ENCODE measurements at places on chromosomes 13 and 19. TPM values are rescaled to one million over a fixed set of nuclear protein-coding genes. Genes with fewer than 3 reads are reported as not detected.

DNA sequence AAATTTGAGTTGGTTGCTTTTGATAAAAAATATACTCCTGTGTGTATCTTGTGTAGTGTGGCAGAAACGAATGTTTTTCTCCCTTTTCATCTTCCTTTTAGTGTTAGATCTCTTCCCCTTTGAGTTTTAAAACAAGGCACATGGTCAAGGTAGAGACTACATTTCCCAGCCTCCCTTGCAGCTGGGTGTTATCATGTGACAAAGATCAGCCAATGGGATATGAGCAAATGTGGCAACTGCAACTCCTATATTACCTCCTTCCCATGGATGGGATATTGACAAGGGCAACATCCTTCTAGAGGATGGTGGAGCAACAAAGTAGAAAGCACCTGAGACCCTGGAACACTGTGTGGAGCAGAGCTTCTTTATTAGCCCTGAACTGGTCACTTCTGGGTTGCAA lies 42.4 kb downstream of the ADGRE3 start:
- no peaks in the 10 kb centered on the region for H3K4me1 ChIP-seq
- H3K36me3 ChIP-seq: peaks cover 3% of the 10 kb centered on the region
- H3K27ac ChIP-seq: no peak overlapping the region
- H3K4me3 ChIP-seq: no peak overlapping the region

DNA sequence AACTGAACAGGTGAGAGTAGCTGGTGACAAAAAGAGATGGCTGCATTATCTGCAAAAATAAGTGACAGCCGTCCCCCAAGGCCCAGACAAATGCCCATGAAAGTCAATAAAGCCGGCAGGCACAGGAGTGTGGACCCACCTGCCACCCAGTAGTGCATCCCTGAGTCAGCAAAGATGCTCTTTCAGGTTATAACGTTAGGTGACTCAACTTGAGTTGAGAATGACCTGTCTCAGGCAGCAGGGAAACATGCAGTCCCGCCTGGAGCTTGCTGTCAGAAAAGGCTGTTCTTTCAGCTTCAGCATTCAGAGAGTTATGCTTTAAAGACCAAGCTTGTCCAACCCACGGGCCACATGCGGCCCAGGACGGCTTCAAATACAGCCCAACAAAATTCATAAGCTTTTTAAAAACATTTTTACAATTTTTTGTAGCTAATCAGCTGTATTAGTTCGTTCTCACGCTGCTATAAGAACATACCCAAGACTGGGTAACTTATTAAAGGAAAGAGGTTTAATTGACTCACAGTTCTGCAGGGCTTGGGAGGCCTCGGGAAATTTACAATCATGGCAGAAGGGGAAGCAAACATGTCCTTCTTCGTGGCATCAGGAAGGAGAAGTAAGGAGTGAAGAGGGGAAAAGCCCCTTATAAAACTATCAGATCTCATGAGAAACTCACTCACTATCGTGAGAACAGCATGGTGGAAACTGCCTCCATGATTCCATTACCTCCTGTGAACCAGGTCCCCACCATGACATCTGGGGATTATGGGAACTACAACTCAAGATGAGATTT lies 110.4 kb downstream of the RAB20 start:
- H3K27ac ChIP-seq: no peak overlapping the region
- H3K36me3 ChIP-seq: peaks cover 8% of the 10 kb centered on the region
- peaks cover 1% of the 10 kb centered on the region for H3K4me1 ChIP-seq
- no peaks in the 10 kb centered on the region for H3K27me3 ChIP-seq
- H3K4me3 ChIP-seq: no peak overlapping the region
- no peak for DNase-seq

- peak overlapping the region; percentile 63 for H3K4me3 ChIP-seq
- H3K27ac ChIP-seq: no peak overlapping the region
- H3K4me1 ChIP-seq: 0 out of 2 replicates have a peak, but pooled peaks cover 3% of the 10 kb centered on the region
- DNase-seq: peak; percentile 82
These were observed 173.8 kb upstream of the SOX1 start for GRCh38 chr13:111893071-111893606.

- H3K4me3 ChIP-seq: no peak overlapping the region
- H3K4me1 ChIP-seq: no peaks in the 10 kb centered on the region
- DNase-seq: no peak
- peaks cover 2% of the 10 kb centered on the region for H3K27me3 ChIP-seq
- H3K27ac ChIP-seq: no peak overlapping the region
These were observed 79.1 kb downstream of the ZNF429 start for GRCh38 chr19:21584537-21584936.

DNA sequence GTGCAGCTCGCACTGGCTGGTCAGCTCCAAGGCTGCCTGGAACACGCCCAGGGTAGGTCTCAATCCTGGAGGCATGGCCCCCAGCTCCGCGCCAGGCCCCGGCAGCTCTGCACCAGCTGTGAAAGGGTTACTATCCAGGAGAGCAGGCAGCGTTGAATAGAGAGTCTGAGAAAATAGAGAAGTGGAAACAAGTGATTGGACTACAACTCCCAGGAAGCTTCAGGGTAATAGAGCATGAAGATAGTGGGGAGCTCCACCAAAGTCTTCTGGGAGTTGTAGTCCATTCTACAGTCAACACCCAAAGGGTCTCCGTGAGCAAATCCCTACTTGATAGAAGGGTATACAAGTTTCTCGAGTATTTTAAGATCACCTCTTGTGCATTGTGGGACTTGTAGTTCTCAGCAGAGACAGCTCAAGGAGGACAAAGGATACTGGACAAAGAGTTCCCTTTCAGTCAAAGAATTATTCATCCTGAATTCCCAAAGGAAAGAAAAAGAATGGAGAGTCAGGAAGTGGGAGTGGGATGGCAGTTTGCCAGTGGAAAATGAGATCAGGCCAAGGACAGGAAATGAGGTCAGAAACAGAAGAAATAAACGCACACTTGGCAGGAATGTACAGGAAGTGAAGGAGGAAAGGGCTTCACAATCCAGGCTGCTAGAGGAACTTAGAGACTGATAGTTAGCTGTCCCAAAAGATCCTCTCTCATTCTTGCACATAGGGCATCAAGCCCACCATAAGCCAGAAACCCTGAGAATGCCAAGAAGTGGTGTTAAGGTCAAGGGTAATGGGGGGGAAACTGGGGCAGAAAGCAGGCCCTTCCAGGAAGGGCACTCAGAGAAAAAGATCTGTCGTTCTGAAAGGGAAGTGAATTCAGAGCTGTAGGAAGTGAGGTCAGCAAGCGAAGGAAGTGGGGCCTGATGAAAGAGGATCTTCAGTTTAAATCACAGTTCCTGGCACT lies 5.5 kb upstream of the MAMSTR start:
- H3K4me1 ChIP-seq: no peaks in the 10 kb centered on the region
- H3K36me3 ChIP-seq: peaks cover 4% of the 10 kb centered on the region
- H3K27me3 ChIP-seq: no peaks in the 10 kb centered on the region
- no peak overlapping the region for H3K4me3 ChIP-seq

- H3K4me3 ChIP-seq: no peak overlapping the region
- H3K4me1 ChIP-seq: no peaks in the 10 kb centered on the region
- no peak for DNase-seq
- H3K27me3 ChIP-seq: no peaks in the 10 kb centered on the region
These were observed 61.1 kb upstream of the TPM4 start for GRCh38 chr19:16014923-16015804.

DNA sequence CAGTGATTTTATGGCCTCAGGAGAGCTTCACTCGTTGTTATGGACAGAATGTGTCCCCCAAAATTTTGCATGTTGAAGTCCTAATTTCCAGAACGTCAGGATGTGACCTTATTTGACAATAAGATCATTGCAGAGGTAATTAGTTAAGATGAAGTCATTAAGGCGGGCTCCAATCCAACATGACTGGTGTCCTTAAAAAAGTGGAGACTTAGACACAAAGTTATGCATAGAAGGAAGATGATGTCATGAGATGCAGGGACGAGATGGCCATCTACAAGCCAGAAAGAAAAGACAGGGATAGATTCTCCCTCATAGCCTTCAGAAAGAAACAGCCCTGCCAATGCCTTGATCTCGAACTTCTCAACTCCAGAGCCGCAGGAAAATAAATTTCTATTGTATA lies 25.8 kb upstream of the SPATA13 start:
- no peak for DNase-seq
- no peak overlapping the region for H3K27ac ChIP-seq
- H3K27me3 ChIP-seq: no peaks in the 10 kb centered on the region
- H3K4me3 ChIP-seq: no peak overlapping the region

GRCh38 chr13:112229445-112229844 lies 146.7 kb upstream of the SPACA7 start:
- H3K4me3 ChIP-seq: no peak overlapping the region
- H3K27me3 ChIP-seq: no peaks in the 10 kb centered on the region
- no peak for DNase-seq
- H3K36me3 ChIP-seq: no peaks in the 10 kb centered on the region
- H3K27ac ChIP-seq: no peak overlapping the region
- no peaks in the 10 kb centered on the region for H3K4me1 ChIP-seq

GRCh38 chr13:66714795-66715194 lies 515.3 kb downstream of the PCDH9 start:
- no peak for DNase-seq
- H3K27ac ChIP-seq: no peak overlapping the region
- no peaks in the 10 kb centered on the region for H3K36me3 ChIP-seq
- no peak overlapping the region for H3K4me3 ChIP-seq
- H3K4me1 ChIP-seq: no peaks in the 10 kb centered on the region

DNA sequence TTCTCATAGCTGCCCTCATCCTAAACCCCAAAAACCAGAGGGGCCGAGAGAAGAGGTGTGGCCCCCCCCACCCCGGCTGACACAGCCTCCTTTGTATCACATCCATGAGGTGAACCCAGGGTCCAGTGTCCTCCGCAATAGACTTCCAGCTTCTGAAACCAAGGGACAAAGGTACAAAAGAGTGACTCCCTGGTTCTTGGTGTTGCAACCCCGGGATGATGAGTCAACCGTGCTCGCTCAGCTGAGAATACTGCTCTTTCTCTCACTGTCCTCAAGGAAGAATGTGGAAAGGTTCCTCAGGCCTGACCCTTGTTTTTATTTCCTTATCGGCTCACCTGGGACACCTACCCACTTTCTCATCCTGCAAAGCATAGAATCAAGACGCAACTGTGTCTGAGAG lies 5.5 kb downstream of the SLC15A1 start:
- H3K4me3 ChIP-seq: no peak overlapping the region
- H3K27me3 ChIP-seq: peaks cover 3% of the 10 kb centered on the region
- DNase-seq: no peak
- H3K36me3 ChIP-seq: no peaks in the 10 kb centered on the region
- H3K4me1 ChIP-seq: peaks cover 3% of the 10 kb centered on the region

Gene GIPR
- 0.61 TPM for total RNA-seq

Gene PSG11
- total RNA-seq: not detected

Gene ZNF823
- total RNA-seq: 2.3 TPM

Gene RGCC
- total RNA-seq: not detected

Gene PRTN3
- not detected for total RNA-seq

Gene SYCN
- total RNA-seq: not detected

Gene ZNF442
- 4.0 TPM for total RNA-seq

Data from H9 (cell line).